Upper lobe of left lung (tissue), 6 donors: ENCODE measurements at places on chromosomes 6 and 20.

DNA sequence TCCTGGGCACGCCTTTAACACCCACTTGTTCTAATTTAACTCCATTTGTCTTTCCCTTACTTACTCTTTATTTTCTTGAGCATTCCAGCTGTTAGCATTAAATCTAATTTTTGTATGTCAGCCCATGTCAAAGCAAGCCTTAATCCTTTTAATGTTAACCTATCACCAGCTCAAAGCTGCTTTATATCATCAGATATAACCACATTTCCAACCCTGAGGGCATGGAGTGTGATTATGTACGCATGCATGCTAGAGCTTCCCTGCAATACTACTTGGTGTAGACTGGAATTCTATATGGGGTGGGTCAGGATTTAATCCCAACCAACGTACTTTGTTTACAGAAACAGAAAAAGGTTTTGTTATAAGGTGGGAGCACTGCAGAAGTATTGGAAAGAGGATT lies 139.4 kb upstream of the HMGN3 start:
- H3K27me3 ChIP-seq, result no peaks in the 10 kb centered on the region
- peak overlapping the region; percentile 31 for H3K27ac ChIP-seq
- H3K4me3 ChIP-seq, result no peak overlapping the region
- no peaks in the 10 kb centered on the region for H3K36me3 ChIP-seq
- DNase-seq, result no peak

DNA sequence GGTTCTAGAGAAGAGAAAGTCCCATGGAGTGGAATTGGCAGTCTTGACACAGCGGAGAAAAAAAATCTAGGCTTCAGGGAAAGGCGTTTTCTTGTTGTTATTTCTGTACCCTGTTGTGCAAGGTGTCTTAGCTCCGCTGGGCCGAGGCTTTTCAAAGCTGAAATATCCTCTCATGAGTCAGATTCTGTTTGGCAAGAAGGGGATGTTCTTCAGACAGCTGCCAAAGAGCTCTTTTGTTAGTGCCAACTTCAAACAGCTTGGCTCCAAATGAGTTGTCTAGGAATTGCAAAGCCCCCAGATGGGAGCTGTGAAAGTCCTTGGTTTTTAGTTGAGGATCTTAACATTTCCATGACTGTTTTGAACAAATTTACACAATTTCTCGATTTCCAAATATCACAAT lies 45.6 kb downstream of the LRRN4 start:
- H3K27ac ChIP-seq, result no peak overlapping the region
- no peak for DNase-seq
- H3K4me1 ChIP-seq, result peaks cover 23% of the 10 kb centered on the region
- peaks cover 37% of the 10 kb centered on the region for H3K36me3 ChIP-seq

- H3K4me3 ChIP-seq, result no peak overlapping the region
- no peaks in the 10 kb centered on the region for H3K27me3 ChIP-seq
- no peak overlapping the region for H3K27ac ChIP-seq
- H3K4me1 ChIP-seq, result no peaks in the 10 kb centered on the region
Measured at GRCh38 chr6:16496991-16497801, 258.8 kb downstream of the GMPR start.

GRCh38 chr6:53320964-53321363 lies 27.8 kb downstream of the ELOVL5 start:
- H3K27ac ChIP-seq, result no peak overlapping the region
- H3K27me3 ChIP-seq, result no peaks in the 10 kb centered on the region
- H3K4me1 ChIP-seq, result peaks cover 28% of the 10 kb centered on the region
- H3K4me3 ChIP-seq, result no peak overlapping the region
